Temporal lobe (tissue), 4 donors: ENCODE measurements at places on chromosomes 11 and 22. TPM values are rescaled to one million over a fixed set of nuclear protein-coding genes. Genes with fewer than 3 reads are reported as not detected.

Gene CCDC87
- 0.25 TPM for total RNA-seq

Gene PATE4
- total RNA-seq: not detected

Gene OR52H1
- total RNA-seq: not detected

Gene KCNQ1OT1
- total RNA-seq: 2.0 TPM

Gene OR4D10
- total RNA-seq: not detected

Gene MFNG
- total RNA-seq: 1.5 TPM

Gene PGR
- under 0.01 TPM for total RNA-seq

Gene CTSF
- total RNA-seq: 46.2 TPM

Gene GDPD4
- total RNA-seq: not detected

Gene TNNI2
- not detected for total RNA-seq

Gene PLET1
- total RNA-seq: not detected

Gene KIRREL3
- 19.7 TPM for total RNA-seq

Gene SYCE3
- not detected for total RNA-seq
